ENCODE measurements at places on chromosomes 3 and 15.

DNA sequence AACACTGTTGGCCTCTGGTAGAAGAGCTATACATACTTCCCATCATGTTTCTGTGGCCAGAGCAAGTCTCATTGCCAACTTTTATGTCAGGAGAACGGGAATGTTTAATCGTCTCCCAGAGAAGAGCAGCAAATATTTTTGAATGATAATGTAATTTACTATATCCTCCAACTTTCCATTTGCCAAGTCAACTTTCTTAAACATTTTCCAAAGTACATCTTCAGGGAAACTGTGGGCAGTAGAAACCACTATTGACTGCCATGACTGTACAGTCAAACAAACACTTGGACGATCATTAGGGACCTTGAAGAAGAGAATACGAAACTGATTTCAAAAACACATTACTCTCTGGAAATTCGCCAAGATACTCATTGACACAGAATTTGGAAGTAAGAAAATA lies 201.5 kb downstream of the GABRB3 start:
- no peak for DNase-seq

GRCh38 chr3:50604110-50604621 lies 7.4 kb downstream of the CISH start:
- peak; percentile 23 for DNase-seq

DNA sequence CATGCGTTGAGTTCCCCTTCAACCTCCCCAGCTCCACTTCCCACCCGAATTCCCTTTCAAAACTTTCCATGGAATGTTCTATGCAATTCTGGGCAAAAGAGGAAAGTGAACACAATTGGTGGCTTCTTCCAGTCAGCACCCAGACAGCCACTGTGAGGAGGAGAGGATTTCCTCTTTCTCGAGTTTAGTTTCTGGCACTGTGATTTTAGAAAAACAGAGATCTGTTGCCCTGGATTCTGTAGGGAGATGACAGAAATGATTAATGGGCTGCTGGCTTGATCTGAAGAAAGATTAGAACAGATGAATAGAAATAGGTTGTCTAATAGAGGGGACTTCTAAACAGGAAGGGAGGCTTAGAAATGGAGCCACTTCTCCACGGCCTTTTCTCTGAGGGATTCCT lies 172.0 kb downstream of the MCTP2 start:
- no peak for DNase-seq

- no peak for DNase-seq
These were observed 44.6 kb downstream of the SNRK start for GRCh38 chr3:43330981-43331380.

- no peak for DNase-seq
These were observed 215.9 kb downstream of the GBE1 start for GRCh38 chr3:81545572-81545971.

DNA sequence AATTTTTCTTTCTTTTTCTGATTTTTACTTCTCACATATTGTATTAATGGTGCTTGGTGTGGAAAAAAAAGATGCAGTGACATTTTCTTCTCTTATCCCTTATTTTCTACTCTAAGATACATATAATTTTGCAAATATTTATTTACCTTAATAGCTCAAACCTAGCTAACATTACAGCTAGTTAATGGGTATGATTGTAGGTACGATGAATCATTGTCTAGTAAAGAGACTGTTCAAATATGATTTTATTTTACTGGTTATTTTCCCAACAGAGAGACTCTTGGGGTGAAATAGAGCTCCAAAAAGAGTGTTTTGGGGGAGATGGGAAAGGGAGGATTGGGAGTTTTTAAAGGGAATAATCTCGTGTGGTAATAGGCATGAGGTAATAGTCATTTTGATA lies 206.0 kb downstream of the RBMS3 start:
- DNase-seq = no peak

DNA sequence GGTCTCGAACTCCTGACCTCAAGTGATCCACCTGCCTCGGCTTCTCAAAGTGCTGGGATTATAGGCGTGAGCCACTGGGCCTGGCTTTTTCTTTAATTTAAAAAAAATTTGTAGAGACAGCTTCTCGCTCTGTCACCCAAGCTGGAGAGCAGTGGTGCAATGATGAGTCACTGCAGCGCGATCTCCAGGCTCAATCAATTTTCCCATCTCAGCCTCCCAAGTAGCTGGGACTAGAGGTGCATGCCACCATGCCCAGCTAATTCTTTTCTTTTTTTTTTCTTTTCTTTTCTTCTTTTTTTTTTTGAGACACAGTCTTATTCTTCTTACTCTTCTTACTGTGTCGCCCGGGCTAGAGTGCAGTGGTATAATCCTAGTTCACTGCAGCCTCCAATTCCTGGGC lies 19.8 kb downstream of the TUBGCP4 start:
- DNase-seq = no peak

DNA sequence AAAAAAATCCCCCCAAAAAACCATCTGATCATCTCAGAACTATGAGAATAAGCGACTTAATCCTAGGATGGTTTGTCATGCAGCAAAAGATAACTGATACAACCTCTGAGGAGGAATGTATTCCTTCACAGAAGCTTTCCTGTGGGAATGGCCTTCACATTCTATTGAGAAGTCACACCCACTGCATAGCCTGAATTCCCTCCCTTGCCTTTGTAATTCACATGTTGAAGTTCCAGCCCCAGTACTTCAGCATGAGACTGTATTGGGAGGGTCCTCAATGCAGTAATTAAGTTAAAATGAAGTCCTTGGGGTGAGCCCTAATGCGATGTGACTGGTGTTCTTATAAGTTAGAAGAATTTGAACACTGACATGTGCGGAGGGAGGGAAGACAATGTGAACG lies 395.2 kb downstream of the TUSC7 start:
- DNase-seq = no peak

- no peak for DNase-seq
These were observed 15.8 kb downstream of the PLXNA1 start for GRCh38 chr3:126998728-126999127.

All from activated naive CD4-positive, alpha-beta T cell treated with anti-CD3 and anti-CD28 coated beads, Interleukin-2, amount 10 ng/mL, durations not matched to agents 7 days and 5 days (primary cell).